ENCODE measurements at places on chromosomes 1 and 21.

- H3K27me3 ChIP-seq: no peaks in the 10 kb centered on the region
- DNase-seq: no peak
- no peaks in the 10 kb centered on the region for H3K4me1 ChIP-seq
- no peaks in the 10 kb centered on the region for H3K36me3 ChIP-seq
- H3K27ac ChIP-seq: no peak overlapping the region
- H3K4me3 ChIP-seq: no peak overlapping the region
Observed at GRCh38 chr1:115436596-115436995, 98.5 kb upstream of the NGF start.

GRCh38 chr1:151991663-151992302 lies 1.9 kb downstream of the S100A10 start:
- H3K4me3 ChIP-seq: peak overlapping the region; percentile 94
- DNase-seq: no peak
- peak overlapping the region; percentile 96 for H3K27ac ChIP-seq
- no peaks in the 10 kb centered on the region for H3K27me3 ChIP-seq
- no peaks in the 10 kb centered on the region for H3K36me3 ChIP-seq

DNA sequence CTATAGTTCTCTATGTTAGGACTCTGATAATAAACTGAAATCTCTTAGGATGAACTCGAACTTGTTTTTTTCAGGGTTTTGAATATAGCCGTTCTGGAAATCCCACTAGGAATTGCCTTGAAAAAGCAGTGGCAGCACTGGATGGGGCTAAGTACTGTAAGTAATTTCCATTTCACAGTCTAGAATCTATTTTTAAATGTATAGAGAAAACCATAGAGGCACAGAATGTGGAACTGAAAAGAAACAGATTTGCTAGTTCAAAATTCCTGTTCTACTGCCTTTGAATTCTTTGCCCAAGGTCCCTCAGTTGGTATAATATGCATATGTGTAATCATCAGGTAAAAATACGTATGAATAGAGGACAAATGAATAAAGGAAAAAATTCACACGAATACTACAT lies 4.8 kb downstream of the CTH start:
- H3K27ac ChIP-seq: no peak overlapping the region
- no peaks in the 10 kb centered on the region for H3K36me3 ChIP-seq
- H3K27me3 ChIP-seq: no peaks in the 10 kb centered on the region
- no peak overlapping the region for H3K4me3 ChIP-seq
- H3K4me1 ChIP-seq: no peaks in the 10 kb centered on the region
- DNase-seq: no peak

GRCh38 chr1:28096210-28097099 lies 8.0 kb upstream of the EYA3 start:
- H3K4me3 ChIP-seq: no peak overlapping the region
- H3K36me3 ChIP-seq: no peaks in the 10 kb centered on the region
- no peak for DNase-seq
- H3K4me1 ChIP-seq: no peaks in the 10 kb centered on the region

DNA sequence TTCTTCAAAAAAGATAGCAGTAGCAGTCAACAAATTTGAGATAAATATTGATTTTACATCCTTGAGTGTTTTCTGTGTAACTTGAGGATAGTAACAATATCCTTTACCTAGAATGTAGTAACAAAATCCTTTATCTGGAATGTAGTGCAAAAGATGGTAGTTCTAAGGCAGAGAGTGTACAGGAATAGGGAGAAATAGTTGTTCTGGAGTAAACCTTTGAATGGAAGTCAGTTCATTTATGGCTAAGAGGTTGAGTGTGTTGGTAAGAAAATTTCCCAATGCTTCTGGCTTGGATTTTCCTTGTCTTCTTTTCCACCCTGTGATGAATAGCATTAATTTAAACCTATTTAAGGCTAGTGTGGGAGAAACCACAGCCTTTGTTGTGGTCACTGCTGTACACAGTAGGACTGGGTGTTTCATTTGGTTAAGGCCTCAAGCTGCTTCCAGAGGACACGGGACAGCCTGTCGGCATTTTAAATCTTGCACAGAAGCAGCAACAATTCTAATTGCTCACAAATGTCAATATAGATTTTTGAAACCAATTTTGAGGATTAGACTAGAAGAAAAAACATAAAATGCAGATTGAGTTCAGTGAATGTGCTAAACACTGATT lies 11.3 kb downstream of the NFIA start:
- peaks cover 4% of the 10 kb centered on the region for H3K36me3 ChIP-seq
- H3K4me3 ChIP-seq: peak overlapping the region; percentile 10
- H3K4me1 ChIP-seq: peaks cover 80% of the 10 kb centered on the region
- peak overlapping the region; percentile 62 for H3K27ac ChIP-seq

- H3K27ac ChIP-seq: no peak overlapping the region
- H3K27me3 ChIP-seq: no peaks in the 10 kb centered on the region
- H3K4me1 ChIP-seq: no peaks in the 10 kb centered on the region
- no peaks in the 10 kb centered on the region for H3K36me3 ChIP-seq
Observed at GRCh38 chr1:197982256-197982655, 65.1 kb downstream of the LHX9 start.

All from right atrium auricular region (tissue), 2 donors.